NCI-H1694 treated with DMSO at 0.1 percent for 48 hours (cell line): ENCODE measurements at places on chromosomes 7 and 10.

DNA sequence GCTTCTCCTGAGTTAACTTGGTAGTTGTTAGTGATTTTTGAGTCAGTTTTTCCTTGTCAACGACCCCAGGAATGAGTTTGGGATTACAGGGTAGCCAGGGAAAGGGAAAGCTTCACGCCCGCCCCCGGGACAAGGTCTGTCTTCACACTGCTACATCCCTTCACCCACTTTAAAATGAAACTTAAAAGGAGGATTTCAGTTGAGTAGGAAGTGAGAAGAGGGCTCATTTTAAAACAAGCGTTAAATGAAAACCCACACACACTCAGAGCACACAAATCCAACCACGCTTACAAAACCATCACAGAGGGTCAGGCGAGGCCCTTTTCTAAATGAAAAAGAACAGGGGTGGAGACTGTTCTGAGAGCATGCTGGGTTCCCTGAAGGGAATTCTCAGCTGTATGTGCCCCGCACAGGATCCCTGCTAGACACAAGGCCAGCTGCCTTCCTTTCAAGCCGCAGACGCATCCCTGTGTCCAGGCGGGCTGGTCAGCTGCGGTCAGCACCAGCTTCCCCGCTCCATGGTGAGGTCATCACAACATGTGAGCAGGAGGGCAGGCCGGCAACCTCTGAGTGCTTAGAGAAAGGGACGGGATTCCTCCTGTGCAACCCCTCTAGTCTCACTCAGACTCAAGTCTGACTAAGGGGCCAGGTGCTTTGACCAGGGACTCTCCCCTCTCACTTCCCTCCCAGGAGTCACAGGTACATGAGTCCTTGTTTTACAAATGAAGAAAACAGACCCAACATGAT is 111.8 kb downstream of the EGFR start:
- DNase-seq, result no peak

- no peak for DNase-seq
Measured at GRCh38 chr10:122072491-122072890, 83.5 kb downstream of the TACC2 start.

- DNase-seq, result no peak
Measured at GRCh38 chr10:27366769-27367168, 126.2 kb upstream of the ACBD5 start.

DNA sequence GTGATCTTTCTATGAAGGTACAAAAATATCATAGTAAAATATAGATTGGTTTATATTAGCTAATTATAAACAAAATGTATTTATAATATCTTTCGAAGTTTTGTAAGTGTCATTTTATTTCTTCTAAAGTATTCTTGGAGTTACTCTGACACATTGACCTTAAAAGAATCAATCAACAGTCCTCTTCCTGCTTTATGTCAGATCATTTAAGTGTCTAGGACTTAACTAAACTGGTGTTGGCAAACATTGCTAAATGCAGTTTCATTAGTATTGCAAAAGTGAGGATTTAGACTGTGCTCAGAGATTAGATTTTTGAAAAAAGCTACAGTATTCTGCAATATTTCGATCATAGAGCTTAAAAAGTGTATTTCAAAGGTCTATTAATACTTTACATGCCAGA is 10.3 kb downstream of the GLCCI1 start:
- no peak for DNase-seq

DNA sequence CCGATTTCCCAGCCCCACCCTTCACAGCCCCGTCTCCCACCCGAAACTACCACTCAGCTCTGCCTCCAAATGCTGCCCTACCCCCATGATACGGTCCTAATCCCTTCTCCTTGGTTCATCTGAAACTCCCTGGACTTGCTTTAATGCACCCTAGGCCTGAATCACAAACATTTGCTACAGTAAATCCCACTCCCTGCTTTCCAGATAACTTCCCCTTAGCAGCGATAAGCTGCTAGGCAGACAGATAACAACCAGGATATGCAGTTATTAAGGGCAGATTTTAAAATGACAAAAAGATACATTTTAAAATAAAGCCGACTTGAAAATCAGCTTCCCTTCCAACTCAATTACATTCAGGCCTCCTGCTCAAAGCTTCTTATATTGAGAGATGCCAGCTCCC is 514.7 kb downstream of the GRID1 start:
- no peak for DNase-seq

DNA sequence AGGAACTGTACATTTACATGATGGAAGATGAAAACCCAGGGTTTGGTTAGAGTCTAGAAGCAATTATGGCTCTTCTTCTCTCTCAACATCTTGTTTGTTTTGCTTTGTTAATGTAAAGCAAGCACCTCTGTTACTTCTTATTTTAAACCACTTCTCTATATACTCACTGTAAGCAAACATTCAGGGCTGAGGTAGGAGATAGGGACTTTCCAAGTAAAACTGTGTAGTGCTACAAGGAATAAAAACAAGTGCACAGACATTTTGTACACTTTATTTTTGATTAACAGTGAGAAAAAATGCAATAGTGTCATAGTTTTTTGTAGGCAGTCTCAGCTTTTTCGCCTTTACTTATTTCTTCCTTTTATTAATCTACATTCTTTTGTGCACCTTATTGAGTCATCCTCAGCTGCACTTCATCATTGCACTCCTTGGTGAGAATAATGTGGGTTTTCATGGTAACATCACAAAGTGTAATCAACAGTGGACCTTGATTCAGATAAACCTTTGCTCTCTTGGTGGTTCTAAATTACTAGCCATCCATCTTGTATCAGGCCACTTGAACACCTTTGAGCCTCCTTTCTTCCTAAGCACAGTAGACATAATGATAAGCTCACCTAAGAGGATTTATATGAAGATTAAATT is 52.9 kb downstream of the ELMO1 start:
- no peak for DNase-seq

GRCh38 chr7:4641091-4641666 is 40.9 kb upstream of the FOXK1 start:
- DNase-seq, result peak; percentile 64

DNA sequence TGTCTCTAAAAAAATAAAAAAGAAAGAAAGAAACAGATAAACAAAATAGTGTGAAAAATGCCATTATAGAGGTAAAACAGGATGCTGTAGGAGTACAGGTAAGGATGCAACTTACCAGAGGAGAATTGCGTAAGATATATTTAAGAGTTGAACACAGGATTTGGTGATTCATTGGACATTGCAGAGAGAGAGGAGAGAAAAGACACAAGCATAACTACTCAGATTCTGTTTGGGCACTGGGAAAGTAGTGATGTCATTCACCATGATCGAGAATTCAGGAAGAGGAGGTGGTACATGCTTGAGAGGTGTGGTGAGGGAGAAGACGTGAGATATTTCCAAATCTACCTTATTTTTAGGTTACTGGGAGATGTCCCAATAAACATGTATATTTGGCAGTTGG is 97.6 kb downstream of the AASS start:
- no peak for DNase-seq

DNA sequence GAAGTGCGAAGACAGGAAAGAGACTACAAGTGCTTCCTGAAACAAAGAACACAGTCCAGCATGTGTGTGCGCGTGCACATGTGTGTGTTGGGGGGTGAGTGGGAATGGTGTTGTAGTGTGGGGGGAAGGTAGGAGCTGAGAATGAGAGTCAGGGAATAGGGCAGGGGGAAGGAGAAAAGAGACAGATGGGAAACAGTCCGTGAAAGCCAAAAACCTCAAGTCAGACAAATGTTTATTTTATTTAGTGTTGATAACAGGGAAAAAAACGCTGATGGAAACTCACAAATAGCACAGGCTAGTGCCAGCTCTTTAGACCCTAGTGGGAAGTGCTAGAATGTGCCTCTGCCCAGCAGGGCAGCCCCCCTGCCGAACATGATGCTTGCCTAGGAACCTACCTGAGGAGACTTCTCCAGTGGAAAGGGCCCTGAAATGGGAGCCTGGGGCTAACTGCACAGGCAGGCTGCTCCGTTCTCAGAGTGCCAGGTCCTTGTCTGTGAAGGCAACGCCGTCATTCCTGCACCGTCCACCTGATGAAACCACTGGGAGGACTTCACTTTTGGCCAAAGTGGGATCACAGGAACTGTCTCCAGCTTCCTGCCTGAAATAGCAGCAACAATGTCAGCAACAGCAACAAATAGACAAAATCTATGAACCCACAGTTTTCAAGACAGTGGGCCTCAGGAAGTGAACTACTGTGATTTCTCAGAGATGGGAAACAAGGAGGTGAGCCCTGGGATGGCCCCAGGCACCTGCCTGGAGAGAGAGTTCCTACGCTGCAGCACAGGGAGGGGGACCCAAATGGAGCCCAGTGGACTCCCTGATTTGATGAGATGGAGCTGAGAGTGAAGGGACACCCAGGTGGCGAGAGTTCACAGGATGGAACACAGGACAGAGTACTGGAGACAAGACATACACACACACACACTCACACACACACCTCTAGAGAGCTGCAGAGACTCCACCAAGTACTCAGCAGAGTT is 379.7 kb downstream of the RPS24 start:
- DNase-seq, result peak; percentile 14

DNA sequence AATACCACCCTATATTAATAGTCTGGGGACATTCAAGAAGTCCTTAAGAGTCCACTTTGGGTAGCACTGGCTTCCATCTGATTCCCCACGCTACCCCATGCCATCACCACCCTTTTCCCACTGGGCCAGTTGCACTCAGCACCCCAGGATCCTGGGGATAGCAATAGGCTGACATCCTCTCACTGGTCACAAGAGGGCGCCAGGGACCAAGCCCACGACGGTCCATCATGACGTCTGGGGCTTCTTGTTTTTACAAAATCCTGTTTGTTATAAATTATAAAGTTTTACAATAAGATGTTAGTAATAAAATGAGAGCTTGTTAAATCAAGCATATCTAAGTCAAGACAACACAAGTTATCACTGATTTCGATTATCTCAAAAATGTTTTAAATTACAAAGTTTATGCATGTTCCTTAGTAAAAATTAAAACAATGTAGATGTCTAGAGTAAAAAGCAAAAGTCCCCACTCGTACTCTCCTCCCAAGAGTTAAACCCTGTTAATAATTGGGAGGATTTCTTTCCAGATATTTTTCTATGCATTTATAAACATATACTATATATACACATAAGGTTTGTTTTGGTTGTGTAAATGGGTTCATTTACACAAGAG is 15.4 kb downstream of the GPNMB start:
- DNase-seq, result peak; percentile 24

DNA sequence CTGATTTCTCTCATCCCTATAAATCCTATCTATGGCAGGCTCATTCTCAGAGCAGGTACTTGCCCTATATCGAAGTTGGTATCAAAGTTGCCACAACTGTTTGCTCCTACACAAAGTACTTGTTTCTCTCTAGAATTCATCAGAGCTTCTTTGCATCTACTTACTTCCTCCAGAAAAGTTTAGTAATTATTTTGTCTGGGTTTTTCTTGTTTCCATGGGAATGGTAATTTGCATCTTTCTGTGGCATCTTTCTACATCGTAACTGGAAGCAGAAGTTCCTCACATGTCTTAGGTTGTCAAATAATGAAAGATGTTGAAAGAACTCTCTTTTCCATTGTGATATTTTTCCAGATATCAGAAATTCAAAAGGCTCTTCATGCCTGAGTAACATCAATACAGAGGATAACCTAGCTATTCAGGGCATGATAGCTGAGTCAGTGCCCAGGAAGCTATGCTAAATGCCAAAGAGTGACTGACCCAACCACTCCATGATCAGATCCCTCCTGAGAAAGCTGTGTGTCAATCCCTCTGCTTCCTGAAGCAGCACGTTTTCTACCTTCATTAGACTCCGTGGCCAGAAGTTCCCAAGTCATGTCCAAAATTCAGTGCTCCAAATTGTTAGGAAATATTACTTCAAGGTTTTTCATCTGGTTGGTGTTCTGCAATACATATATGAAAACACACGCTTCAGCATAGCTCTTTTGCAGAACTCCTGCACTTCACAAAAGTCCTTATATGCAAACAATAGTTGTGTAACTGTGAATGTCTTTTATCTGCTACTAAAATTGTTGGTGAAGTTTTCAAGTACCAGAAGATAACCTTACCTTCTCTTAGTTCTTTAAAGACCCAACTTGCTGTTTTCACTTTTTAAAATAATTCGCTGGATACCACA is 216.5 kb downstream of the VTI1A start:
- no peak for DNase-seq

DNA sequence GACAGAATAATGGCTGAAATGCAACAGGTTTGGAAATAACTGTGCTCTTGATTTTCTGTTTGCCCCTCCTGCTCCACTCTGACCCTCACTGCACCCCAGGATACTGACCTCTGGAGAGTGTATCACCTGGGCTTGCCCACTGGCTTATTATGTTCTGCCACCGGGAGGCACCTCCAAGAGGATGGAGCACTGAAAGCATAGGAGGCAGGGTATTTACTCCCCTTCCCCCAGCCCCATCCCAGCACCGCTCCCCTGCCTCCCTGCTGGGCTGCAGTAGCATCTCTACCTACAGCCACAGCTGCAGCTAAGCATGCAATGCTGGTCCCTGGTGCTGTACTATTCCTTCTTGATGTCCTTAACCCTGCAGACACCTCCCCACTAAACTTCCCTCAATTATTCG is 26.4 kb downstream of the RAB11FIP2 start:
- DNase-seq, result no peak

DNA sequence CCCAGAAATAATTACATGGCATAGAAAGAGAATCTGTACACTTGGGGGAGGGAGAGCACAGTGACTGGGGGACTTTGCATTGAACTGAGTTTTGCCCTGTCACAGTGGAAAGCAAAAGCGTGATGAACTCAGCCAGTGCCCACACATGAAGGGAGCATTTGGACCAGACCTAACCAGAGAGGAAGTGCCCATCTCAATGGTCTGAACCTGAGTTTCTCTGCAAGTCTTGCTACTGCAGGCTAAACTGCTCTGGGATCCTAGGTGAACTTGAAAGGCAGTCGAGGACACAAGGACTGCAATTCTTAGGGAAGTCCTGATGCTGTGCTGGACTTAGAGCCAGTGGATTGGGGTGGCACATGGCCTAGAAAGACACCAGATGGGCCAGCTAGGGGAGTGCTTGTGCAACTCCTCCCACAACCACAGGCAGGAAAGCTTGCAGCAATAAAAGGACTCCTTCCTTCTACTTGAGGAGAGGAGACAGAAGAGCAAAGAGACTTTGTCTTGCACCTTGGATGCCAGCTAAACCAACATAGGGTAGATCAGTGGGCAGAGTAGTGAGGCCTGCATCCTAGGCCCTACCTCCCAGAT is 259.0 kb downstream of the GRM8 start:
- DNase-seq, result no peak

DNA sequence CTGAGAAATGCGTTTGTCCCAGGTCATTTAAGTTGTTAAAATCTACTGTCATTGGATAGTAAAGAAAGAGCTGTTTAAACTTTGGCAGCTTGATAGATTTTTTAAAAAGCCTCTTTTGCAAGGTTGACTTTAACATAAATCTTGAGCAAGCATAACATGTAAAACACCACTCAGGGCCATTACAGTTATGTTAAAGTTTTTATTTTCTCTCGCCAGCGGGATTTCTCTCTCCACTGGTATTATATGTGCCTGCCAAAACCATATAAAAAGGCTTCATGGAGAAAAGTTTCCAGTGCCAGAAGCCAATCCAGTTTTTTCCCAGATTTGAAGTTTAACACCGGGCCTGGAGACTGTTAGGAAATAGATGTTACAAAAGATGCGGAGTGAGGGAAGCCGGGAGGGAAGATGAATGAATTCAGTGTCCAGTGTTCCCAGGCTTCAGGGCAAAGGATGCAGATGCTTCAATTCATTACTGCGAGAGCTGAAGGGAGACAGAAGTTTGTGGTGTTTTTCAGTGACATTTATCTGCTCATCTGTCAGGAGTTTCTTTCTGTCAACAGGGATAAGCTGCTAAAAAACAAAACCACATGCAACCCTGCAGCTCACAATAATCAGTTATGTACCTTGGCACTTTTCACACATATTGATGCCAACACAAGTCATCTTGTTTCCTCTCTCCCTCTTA is 155.5 kb downstream of the SPAG6 start:
- DNase-seq, result no peak
